G401 (cell line): ENCODE measurements at places on chromosomes 2 and 18.

- no peak for DNase-seq
These were observed 124.6 kb downstream of the SPOPL start for GRCh38 chr2:138626148-138626547.

GRCh38 chr2:31526946-31527732 is 53.6 kb downstream of the SRD5A2 start:
- no peak for DNase-seq

DNA sequence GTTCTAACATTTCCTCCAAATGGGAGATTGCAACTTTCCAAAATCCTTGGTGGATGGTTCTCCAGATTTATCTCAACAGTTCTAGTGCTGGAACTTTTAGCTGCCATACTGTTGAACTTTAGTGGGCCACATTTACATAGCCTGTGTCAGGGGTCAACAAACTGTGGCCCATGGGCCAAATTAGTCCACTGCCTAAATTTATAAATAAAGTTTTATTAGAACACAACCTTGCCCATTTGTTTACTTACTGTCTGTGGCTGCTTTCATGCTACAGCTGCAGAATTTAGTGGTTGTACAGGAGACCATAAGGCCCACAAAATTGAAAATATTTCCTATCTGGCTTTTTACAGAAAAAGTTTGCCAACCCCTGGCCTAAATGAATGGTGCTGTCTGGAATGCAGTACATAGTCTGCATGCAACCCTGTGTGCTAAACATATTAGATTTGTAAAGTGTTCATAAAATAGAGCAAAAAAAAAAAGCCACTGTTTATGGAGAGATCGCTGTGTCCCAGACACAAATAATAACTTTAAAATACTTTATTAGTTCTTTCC is 30.3 kb downstream of the MGAT5 start:
- DNase-seq, result no peak

GRCh38 chr18:76721207-76721996 is 101.0 kb upstream of the ZNF236 start:
- no peak for DNase-seq

DNA sequence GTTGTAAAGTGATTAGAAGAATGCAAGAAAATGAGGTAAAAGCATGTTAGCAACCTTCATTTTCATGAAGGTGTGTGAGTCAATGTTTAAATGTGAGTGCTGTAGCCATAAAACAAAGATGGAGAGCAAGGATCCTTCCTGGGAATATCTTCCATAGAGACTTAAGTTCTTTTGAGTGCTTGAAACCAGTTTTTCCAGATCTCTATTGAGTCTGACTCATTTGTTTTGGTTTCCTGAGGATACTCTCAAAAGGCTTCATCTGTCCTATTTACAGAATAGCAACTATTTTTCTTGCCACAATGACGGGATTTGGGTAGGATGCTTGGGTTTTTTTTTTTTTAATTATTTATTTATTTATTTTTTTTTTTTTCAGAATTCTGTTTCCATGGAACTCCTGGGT is 45.9 kb upstream of the ASB1 start:
- no peak for DNase-seq

DNA sequence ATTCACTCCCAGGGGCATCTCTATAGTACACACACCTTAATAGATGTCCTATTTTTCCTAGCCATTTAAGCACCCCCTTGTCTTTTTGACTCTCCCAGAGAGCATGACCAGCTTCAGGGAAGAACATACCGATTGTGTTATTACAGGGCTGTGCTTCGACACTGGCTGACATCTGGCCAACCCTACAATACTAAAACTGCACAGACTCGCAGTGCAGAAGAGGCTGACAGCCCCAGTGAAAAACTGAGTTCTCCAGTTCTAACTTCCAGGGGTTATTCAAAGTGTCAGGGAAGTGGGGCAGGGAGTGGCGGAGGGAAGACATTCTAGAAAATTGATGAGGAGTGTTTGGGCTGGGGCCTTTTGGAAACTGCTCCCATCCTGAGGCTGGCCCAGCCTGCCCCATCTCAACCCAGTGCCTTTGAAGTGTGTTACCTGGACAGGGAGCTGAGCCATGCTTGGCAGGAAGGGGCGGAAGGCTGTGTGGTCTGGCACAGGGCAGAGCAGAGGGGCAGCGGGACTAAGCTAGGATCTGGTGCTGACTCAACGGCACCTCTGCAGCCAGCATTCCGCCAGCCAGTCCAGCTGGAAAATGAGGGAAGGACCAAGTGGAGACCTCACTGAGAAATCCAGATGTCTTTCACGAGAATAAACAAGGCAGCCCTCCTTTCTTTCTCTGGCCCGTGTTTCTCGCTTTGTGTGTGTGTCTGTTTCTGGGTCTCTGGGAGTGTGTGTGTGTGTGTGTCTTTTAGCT is 15.4 kb upstream of the IGFBP5 start:
- no peak for DNase-seq

DNA sequence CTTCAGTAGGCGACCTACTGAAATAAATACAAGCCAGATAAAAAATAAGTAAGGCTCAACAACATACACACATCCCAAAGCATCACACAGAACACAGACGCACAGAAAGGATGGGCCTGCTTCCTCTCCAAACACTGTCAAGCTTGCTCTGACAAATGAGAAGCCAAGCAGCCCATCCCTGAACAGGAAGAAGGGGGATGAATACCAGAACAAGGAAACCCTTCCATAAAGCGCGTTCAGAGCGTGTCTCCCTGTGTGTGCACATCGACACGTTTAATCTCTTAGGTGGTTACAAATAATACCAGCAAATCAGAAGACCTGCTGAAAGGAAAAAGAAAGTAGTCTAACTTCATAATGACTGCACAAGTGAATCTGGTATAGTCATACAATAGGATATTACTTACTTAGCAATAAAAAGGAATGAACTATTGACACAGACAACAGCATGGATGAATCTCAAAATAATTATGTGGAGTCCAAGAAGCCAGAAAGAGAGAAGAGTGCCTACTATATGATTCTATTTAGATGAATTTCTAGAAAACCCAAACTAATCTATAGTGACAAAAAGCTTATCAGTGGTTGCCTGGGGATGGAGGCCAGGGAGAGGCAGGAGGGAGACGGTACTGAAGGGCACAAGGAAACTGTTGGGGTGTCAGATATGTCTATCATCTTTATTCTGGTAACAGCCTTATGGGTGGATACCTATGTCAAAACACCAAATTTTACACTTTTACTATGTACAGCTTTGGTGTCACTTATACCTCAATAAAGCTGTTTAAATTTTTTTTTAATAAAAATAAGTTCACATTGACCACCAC is 26.8 kb downstream of the MBOAT2 start:
- no peak for DNase-seq
